ENCODE measurements at places on chromosomes 2 and 18.

DNA sequence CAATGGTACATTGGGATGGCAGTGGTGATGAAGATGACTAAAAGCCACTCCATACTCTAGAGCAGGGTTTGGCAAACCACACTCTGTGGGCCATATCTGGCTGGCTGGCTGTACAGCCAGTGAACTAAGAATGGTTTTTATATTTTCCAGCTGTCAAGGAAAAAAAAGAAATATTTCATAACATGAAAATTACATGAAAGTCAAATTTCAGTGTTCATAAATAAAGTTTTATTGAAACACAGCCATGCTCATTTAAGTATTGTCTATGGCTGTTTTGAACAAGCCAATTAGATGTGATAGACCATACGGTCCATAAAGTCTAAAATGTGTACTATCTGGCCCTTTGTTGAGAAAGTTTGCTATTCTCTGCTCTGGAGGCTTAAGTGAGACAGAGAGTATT lies 1.5 kb downstream of the TTC21B start:
- no peak for DNase-seq

- no peak for DNase-seq
Measured at GRCh38 chr18:11823545-11823944, 27.7 kb upstream of the CHMP1B start.

GRCh38 chr2:232410238-232410900 lies 3.7 kb downstream of the ALPG start:
- no peak for DNase-seq

GRCh38 chr2:234491281-234491680 lies 5.6 kb downstream of the ARL4C start:
- DNase-seq = no peak

DNA sequence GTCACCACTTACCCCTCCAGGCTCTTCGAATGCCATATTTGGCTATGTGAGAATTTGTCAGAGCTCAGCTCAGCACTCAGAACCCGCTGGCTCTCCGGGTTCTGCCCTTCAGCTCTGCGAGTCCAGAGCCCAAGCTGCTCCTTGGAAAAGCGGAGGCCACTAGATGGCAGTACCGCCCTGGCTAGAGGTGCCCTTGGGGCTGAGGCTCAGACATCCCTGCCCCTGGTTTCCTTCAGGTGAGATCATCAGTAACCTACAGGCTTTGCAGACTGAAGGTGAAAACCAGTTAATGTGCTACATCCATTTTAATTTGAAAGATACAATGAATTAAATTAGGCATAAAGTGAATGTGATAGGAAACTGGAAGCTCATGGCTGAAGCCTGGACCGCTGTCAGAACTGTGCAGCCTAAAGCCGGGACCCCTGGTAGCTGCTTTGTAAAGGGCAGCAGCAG lies 285.6 kb downstream of the AGAP1 start:
- DNase-seq = peak; percentile 83

GRCh38 chr2:42969231-42970150 lies 177.1 kb upstream of the HAAO start:
- DNase-seq = peak; percentile 74

GRCh38 chr2:176139661-176140512 lies 10.4 kb downstream of the HOXD8 start:
- DNase-seq = no peak

- no peak for DNase-seq
Measured at GRCh38 chr2:48781366-48781765, 25.8 kb upstream of the LHCGR start.

DNA sequence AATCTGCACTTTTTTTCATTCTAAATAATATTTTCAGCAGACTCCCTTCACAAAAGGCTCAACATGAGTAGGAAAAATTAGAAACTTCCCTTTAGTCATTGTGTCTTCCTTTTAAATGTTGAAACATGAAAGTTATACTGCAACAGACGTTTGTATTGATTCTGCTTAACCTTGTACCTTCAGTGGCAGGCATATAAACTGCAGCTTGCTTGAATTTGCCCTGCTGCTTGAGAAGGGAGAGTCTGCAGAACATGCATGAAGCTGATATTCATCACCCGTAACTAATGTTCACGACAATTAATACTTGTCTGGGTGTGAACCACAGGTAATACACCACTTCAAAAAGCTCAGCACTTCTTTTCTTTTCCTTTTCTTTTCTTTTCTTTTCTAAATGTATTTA lies 294.7 kb upstream of the LRP1B start:
- no peak for DNase-seq

- no peak for DNase-seq
Measured at GRCh38 chr18:79607361-79607952, 72.1 kb upstream of the CTDP1 start.

DNA sequence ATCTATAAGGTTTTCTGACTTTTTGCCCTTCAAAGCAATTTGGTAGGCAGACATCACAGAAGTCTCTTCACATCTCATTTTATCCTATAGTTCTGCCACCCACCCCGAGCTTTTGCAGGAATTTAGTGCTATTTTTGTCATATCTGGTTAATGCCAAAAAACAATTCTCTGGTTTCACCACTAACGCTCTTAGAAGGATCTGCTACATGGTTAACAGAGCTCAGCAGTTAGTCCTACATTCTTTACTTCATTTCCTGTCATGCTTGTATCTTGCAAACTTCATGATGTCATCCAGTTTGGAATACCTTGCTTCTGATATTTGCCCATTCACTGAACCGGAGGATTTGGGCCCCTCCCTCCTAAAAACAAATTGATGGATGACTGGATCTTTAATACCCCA lies 116.8 kb upstream of the SERPINE2 start:
- DNase-seq = no peak

- no peak for DNase-seq
Measured at GRCh38 chr2:173394091-173394974, 39.7 kb downstream of the CDCA7 start.

GRCh38 chr2:109193807-109194619 lies 65.0 kb downstream of the SH3RF3 start:
- DNase-seq = no peak

DNA sequence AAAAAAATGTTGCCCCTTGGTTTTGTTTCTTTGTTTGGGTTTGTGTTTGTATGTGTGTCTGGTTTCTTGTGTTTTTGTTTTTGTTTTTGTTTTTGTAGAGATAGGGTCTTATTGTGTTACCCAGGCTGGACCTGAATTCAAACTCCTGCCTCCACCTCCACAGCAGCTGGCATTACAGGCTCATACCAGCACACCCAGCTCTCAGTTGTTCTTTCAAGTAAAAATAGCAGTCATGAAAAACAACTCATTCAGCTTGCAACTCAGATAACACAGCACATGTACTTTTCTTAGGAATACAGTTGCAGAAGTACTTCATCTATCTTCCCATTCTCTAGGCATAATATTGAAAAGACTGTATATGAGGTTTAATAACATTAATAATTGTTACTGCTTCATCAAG lies 37.0 kb downstream of the ZC3H8 start:
- DNase-seq = no peak

DNA sequence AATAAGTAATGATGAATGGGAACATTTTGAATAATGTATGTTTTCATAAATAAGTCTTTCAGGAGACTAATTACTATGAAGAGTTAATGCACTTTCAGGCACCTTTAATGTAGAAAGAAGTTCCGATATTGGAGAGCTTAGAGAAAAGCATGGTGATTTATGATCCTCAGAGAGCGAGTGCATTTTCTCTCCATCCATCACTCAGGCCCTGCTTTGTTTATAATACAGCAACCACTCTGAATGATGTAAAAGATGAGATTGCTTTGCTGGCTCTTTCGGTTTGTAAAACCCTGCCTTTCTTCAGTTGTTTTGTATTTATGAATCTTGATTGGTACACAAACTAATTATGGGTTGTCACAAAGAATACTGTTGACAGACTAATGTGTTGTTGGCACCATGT lies 132.0 kb downstream of the NYAP2 start:
- no peak for DNase-seq

GRCh38 chr18:10241579-10241978 lies 212.9 kb upstream of the APCDD1 start:
- no peak for DNase-seq

GRCh38 chr2:237720957-237721356 lies 77.6 kb upstream of the RBM44 start:
- no peak for DNase-seq
